Neural crest cell (in vitro differentiated cells): ENCODE measurements at places on chromosomes 3 and 15. TPM values are rescaled to one million over a fixed set of nuclear protein-coding genes. Genes with fewer than 3 reads are reported as not detected.

GRCh38 chr3:137050281-137050680 is 92.5 kb downstream of the IL20RB start:
- H3K36me3 ChIP-seq: no peaks in the 10 kb centered on the region
- H3K27me3 ChIP-seq: no peaks in the 10 kb centered on the region
- H3K27ac ChIP-seq: no peak overlapping the region
- peaks cover 13% of the 10 kb centered on the region for H3K4me1 ChIP-seq
- H3K4me3 ChIP-seq: no peak overlapping the region

The CLRN1 gene
- total RNA-seq: not detected in 2 replicates

GRCh38 chr3:198046120-198046857 is 86.3 kb downstream of the LMLN start:
- H3K27ac ChIP-seq: no peak overlapping the region
- H3K36me3 ChIP-seq: no peaks in the 10 kb centered on the region
- H3K27me3 ChIP-seq: no peaks in the 10 kb centered on the region

DNA sequence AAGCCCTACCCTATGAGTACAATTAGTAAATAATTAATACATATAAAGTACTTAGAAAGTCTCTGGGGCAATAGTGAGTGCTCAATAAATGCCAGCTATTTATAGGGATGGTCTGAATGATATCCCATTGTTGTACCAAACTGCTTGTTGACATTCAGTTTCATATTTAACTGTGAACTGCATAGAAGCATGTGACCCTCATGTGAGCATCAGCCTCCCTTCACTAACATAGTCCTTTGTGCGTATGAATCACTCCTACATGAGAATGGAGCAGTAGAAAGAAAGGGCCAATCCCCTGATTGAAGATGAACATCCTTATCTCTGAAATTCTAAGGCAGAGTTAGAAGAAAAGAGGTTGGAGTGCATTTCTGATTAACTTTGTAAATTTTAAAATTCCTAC is 68.7 kb upstream of the ATP10A start:
- H3K27me3 ChIP-seq: no peaks in the 10 kb centered on the region
- no peak overlapping the region for H3K27ac ChIP-seq
- no peak overlapping the region for H3K4me3 ChIP-seq
- no peak for DNase-seq
- H3K36me3 ChIP-seq: no peaks in the 10 kb centered on the region

The PPP1R14D gene
- total RNA-seq: not detected in 2 replicates

The ZNF445 gene
- 46.1 and 49.0 TPM in 2 replicates for total RNA-seq

The TM6SF1 gene
- total RNA-seq: 0.16 and 0.25 TPM in 2 replicates

DNA sequence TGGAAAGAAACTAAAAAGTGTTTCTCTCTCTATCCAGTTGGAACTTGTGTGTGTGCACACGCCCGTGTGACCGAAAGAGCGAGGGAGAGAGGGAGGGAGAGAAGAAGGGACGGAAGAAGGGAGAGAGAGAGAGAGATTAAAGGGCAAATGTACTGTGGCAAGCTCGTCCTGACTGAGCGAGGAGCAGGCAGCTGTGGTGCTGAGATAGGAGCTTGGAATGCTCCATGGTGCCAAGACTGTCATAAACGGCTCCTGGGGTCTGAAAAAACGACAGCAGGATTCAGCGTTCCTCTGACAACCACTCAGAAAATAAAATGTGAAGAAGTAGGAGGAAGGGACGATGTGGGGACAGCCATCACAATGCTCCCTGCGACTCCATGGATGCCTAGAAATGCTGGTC is 276.0 kb downstream of the SV2B start:
- H3K36me3 ChIP-seq: peaks cover 3% of the 10 kb centered on the region
- DNase-seq: no peak
- H3K4me1 ChIP-seq: peaks cover 22% of the 10 kb centered on the region
- H3K27ac ChIP-seq: no peak overlapping the region
- no peak overlapping the region for H3K4me3 ChIP-seq

The ACP3 gene
- total RNA-seq: not detected in 2 replicates

DNA sequence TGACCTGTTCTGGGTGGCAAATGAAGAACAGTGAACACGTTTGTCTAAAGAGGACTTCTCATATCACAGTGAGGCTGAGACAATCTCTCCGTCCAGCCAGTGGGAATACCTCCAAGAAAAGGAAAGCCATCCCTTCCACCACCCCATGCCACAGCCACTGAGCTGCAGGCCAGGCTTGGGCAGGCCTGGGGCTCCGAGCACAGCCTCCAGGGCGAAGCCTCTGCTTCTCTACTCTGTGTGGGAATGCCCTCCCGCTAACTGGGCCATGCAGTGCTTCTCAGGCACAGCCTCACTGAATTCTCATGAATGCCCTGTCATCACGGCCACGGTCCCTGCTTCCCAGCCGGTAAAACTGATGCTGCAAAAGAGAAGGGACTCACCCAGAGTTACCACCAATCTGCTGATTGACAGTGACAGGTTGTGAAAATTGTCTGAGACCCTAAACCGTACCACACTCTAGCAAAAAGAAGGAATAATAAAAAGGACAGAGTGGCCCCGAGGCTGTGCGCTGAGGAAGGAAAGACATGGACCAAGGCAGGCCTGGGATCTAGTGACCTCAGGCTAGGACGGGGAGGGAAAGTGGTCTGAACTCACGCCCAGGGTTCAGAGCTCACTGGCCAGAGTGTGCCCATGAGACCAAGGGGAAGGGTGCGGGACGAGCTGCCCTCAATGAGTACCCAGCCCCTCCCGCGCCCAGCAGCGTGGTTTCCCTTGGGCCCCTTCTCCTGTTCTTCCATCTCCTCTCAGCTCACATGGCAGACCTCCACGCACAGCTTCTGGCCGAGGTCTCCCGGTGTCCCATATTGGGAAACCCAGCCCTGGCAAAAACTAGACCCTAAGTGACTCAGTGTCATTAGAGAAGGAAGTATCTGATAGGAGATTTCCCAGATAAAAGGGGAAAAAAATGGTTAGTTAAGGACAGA is 52.8 kb downstream of the DHX30 start:
- H3K36me3 ChIP-seq: peaks cover 14% of the 10 kb centered on the region
- H3K27me3 ChIP-seq: peaks cover 8% of the 10 kb centered on the region
- peaks cover 11% of the 10 kb centered on the region for H3K4me1 ChIP-seq

DNA sequence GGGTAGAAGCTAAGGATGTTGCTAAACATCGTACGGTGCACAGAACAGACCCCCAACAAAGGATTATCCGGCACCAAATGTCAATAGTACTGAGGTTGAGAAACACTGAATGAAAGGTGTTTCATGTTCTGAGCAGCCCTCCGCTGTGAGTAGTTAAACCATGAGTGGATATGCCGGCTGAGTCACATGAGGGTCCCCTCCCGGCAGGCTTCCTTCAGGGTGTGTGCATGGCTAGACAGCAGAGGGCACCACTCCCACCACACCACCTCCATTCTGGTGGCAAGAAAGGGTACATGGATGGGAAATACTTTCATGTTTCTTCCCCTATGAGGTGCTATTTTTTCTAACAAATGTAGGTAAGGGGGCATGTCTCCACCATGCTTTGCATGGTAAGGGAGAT is 128.3 kb upstream of the SEMA6D start:
- peaks cover 11% of the 10 kb centered on the region for H3K4me1 ChIP-seq
- DNase-seq: no peak
- H3K27me3 ChIP-seq: peaks cover 11% of the 10 kb centered on the region

- H3K27me3 ChIP-seq: no peaks in the 10 kb centered on the region
- H3K4me3 ChIP-seq: no peak overlapping the region
- no peaks in the 10 kb centered on the region for H3K4me1 ChIP-seq
- peak; percentile 8 for DNase-seq
These were observed 45.6 kb upstream of the LDHAL6B start for GRCh38 chr15:59160880-59161593.

The RAB6B gene
- total RNA-seq: 15.5 and 18.1 TPM in 2 replicates

The VIPR1 gene
- total RNA-seq: 0.63 TPM in 1 of 2 replicates, not detected in the other

GRCh38 chr3:73759297-73759711 is 134.6 kb upstream of the PDZRN3 start:
- H3K27ac ChIP-seq: no peak overlapping the region
- no peak for DNase-seq
- no peak overlapping the region for H3K4me3 ChIP-seq
- no peaks in the 10 kb centered on the region for H3K4me1 ChIP-seq
- no peaks in the 10 kb centered on the region for H3K27me3 ChIP-seq

DNA sequence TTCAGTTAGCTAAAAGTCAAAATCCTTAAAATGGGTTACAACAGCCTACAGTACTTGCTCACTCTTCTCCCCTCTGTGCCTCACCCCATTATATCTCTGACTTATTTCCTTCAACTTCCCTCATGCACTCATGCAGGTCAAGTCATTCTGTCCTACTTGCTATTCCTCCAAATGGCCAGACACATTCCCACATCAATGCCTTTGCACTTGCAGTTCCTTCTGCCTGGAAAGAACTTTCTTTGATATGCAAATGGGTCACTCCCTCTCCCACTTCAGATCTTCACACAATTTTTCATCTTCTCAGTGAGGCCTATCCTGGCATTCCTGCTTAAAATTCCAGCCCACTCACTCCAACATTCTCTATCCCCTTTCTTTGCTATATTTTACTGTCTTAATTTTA is 547.2 kb upstream of the TGFBR2 start:
- H3K4me1 ChIP-seq: peaks cover 17% of the 10 kb centered on the region
- H3K27me3 ChIP-seq: no peaks in the 10 kb centered on the region
- H3K4me3 ChIP-seq: no peak overlapping the region
- no peak for DNase-seq

- DNase-seq: no peak
- no peak overlapping the region for H3K4me3 ChIP-seq
- no peaks in the 10 kb centered on the region for H3K36me3 ChIP-seq
- peaks cover 16% of the 10 kb centered on the region for H3K4me1 ChIP-seq
- peaks cover 33% of the 10 kb centered on the region for H3K27me3 ChIP-seq
These were observed 4.5 kb downstream of the DLEC1 start for GRCh38 chr3:38043486-38043885.

DNA sequence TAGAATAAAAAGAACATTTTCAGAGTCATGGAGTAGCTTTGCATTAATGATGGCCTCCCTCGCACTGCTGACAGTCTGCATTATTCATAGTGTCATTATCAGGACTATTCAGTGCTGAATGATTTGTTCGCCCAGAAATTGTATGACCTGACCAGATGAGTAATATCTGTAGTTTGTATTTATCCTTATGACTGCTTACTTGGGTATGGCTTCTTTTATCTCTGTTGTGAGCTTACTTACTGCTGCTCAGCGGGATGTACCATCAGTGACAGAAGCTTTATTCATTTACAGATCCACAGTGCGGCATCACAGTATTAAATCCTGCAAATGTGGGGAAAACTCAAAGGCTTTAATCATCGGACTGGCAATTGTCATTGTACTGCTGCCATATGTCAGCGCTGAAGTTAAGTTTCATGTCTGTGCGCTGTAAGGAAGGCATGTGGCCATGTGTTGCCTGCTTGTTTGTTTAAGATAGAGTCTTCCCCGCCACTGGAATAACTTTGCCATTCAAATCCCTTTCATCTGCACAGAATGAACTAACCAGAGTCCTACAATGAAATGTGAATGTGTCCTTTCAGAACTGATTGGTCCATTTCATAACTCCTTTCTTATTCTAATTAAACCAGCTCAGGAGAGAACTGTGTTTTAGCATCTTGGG is 262.2 kb downstream of the CHL1 start:
- H3K4me3 ChIP-seq: no peak overlapping the region
- H3K27me3 ChIP-seq: no peaks in the 10 kb centered on the region
- H3K4me1 ChIP-seq: peaks cover 16% of the 10 kb centered on the region
- no peak for DNase-seq
- H3K36me3 ChIP-seq: no peaks in the 10 kb centered on the region

DNA sequence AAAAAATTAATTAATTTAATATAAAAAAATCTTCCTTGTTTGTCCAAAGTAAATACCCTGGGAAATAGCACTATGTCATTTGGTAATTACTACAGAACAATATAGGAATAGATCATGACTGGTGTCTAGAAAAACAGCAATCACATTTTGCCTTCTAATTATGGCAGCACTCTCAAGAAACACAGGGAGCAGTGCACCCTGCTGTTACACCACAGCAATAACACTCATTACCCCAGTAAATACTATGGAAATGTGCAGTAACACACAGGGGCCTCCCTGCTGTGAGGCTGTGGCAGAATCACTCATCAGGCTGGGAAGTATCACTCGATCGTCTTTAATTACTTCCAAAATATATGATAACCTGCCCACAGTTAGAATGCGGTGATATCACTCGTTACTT is 646.0 kb downstream of the TUSC7 start:
- H3K27ac ChIP-seq: no peak overlapping the region
- DNase-seq: no peak
- H3K4me3 ChIP-seq: no peak overlapping the region
- H3K4me1 ChIP-seq: peaks cover 10% of the 10 kb centered on the region
- H3K27me3 ChIP-seq: no peaks in the 10 kb centered on the region

DNA sequence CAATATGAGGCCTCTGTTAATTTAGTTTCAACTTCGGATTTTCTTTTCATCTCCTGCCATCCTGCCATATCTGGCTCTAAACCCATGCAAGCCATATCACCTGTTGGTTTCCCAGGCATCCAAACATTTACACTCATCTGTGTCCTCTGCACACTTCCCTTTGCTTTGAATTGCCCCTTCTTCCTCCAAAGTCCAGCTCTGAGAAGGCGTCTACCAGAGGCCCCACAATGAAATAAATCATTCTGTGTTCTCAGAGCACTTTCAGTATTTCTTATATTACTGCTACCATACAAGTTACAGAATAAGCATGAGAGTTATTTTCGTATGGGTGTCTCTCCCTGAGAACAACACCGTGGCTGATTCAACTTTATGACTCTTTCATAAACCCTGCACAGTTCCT is 12.9 kb upstream of the ABHD17C start:
- H3K27ac ChIP-seq: no peak overlapping the region
- peaks cover 14% of the 10 kb centered on the region for H3K27me3 ChIP-seq
- no peaks in the 10 kb centered on the region for H3K36me3 ChIP-seq
- H3K4me1 ChIP-seq: no peaks in the 10 kb centered on the region
- DNase-seq: no peak

- peaks cover 17% of the 10 kb centered on the region for H3K27me3 ChIP-seq
- H3K4me1 ChIP-seq: peaks cover 9% of the 10 kb centered on the region
- H3K36me3 ChIP-seq: no peaks in the 10 kb centered on the region
These were observed 272.6 kb downstream of the CLSTN2 start for GRCh38 chr3:140207541-140207940.

GRCh38 chr3:126551121-126551838 is 7.5 kb downstream of the C3orf22 start:
- H3K27ac ChIP-seq: no peak overlapping the region
- DNase-seq: no peak
